ENCODE measurements at places on chromosomes 3 and 15. TPM values are rescaled to one million over a fixed set of nuclear protein-coding genes. Genes with fewer than 3 reads are reported as not detected.

The SPSB4 gene
- total RNA-seq: not detected

The TMED3 gene
- total RNA-seq: 42.2 TPM

The VIPR1 gene
- total RNA-seq: 5.6 TPM

The ST8SIA2 gene
- total RNA-seq: not detected

The GOLIM4 gene
- 3.3 TPM for total RNA-seq

The ITIH1 gene
- not detected for total RNA-seq

The ST3GAL6 gene
- 0.07 TPM for total RNA-seq

The SOX14 gene
- total RNA-seq: not detected

The ISLR gene
- total RNA-seq: not detected

The HHLA2 gene
- 1.9 TPM for total RNA-seq

The LTF gene
- not detected for total RNA-seq
